Motor neuron (in vitro differentiated cells): ENCODE measurements at places on chromosomes 5 and 9.

DNA sequence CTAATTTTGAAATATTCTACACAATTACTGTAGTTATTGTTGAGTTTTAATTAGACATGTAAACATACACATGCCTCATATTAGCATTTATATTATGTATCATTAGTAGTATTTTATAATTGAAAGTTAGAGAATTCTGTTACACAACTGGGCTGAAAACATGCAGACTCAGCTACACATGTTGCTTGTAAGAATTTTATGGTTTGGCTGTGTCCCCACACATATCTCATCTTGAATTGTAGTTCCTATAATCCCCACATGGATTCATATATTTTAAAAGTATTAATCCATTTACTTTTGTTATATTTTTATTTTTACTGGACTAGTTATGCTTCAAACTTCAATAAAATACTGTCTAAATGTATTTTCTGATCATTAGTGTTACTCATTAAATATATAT is 2075.3 kb upstream of the C9orf72 start:
- ATAC-seq = no peak

GRCh38 chr9:126028746-126029145 is 281.6 kb downstream of the PBX3 start:
- no peak for ATAC-seq

DNA sequence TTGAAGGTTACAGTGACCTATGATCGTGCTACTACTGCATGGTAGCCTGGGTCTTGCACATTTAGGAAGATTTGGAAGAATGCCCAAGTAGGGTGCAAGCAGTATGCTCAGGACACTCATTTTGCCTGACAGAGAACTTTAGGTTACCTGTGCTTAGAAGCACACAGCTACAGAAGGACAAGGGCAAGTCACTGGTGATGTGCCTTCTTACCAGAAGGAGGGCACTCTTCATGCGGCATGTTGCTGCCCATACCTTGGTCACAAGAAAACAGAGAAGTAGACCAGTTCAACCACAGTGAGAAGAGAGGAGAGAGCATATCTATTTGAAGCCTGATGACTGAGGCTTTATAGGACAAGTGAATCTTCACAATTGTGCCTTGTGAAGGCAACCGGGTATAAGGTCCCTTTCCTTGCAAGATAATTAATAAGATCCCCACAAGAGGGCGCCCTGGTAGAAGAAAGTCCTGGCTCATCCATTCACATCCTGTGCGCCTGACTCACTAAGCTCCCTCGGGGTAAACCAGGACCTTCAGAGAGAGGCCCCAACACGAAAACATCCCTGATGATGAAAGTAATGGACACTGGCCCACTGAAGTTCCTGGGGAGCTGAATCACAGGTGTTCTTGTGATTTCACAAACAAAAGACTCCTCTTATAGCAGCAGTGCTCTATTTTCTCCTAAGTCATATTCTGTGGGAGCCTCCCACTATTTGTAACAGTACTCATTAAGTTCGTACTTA is 38.1 kb upstream of the STARD4 start:
- peak; percentile 90 for ATAC-seq

DNA sequence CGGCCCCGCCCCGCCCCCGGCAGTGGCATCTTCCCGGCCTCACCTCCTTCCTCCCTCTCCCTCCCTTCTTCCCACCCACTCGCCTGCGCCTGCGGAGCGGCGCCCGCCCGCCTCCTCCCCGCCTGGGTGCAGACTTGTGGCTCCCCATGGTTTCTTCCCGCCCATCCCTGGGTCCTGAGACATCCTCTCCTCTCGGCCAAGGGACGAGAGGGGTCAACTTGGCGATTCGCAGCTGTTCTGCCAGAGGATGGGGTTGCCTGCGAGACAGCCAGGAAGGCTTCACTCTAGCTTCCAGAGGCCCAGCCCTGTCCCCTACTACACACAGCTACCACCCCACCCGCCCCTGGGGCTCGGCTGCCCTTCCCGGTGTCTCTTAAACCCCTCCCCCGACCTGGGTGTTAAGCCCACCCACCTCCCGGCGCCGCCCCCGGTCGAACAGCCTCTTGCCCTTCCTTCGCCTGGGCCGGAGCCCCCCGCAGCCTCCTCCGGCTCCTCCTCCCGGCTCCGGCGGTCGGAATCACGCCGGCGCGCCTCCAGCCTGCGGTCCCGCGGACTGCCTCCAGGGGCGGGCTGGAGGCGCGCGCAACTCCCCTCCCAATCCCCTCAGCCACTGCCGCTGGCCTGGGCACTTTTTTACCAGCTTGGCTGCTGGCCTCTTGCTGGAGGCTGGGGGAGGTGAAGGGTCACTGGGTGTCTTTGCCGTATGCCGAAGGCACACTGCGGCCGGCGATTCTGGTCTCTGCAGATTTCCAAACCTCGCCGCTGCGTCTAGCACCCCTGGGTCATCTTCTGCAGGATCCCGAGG is 1.9 kb downstream of the JADE2 start:
- ATAC-seq = peak; percentile 64

DNA sequence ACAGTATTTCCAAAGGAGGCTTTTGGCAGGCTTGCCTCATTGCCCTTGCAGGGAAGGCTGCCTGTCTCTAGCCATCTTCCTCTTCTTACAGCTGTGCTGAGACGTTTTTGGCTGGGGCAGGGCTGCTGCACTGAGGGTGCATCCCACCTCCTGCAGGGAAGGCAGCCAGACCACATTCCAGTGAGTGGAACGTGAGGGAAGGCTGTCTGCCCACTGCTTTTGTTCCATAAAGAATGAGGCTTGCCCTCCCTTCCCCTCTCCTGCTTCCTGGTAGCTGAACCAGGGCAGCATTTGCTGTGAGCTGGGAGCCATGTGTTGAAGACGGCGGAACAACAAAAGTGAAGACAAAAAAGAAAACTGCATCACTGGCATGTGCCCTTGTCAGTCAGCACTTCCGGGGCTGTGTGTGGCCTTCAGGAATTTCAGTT is 16.8 kb downstream of the MGAT1 start:
- ATAC-seq = peak; percentile 5

DNA sequence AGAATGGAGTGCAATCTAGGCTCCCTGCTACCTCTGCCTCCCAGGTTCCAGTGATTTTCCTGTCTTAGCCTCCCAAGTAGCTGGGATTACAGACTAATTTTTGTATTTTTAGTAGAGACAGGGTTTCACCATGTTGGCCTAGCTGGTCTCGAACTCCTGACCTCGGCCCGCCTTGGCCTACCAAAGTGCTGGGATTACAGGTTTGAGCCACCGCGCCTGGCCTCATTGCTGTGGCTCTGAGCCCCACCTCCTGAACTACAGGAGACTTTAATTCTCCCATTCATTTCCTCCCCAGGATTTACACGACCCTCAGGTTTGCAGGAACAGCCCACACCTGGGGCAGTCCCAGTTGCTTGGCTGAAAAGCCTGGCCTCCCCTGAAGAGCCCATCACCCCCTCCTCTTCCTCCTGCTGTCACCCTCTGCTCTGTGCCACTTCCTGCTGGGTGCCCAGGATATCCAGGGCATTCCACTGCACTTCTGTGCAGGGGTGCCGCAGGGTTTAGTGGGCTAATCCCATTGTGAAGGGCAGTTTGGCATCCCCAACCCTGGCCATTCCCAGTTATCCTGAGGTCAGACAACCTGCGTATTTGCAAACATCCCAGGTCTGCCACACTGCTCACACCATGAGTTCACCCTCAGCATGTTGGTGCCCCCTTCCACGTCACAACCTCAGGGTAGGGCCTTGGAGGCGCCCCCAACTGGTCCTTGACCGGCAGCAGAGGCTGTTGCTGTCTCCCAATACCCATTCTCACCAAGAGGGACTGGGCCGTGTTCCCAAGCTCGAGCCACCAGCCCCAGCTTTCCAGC is 265.0 kb upstream of the IRX4 start:
- ATAC-seq = no peak

- no peak for ATAC-seq
Measured at GRCh38 chr5:131564229-131564652, 70.8 kb downstream of the RAPGEF6 start.

DNA sequence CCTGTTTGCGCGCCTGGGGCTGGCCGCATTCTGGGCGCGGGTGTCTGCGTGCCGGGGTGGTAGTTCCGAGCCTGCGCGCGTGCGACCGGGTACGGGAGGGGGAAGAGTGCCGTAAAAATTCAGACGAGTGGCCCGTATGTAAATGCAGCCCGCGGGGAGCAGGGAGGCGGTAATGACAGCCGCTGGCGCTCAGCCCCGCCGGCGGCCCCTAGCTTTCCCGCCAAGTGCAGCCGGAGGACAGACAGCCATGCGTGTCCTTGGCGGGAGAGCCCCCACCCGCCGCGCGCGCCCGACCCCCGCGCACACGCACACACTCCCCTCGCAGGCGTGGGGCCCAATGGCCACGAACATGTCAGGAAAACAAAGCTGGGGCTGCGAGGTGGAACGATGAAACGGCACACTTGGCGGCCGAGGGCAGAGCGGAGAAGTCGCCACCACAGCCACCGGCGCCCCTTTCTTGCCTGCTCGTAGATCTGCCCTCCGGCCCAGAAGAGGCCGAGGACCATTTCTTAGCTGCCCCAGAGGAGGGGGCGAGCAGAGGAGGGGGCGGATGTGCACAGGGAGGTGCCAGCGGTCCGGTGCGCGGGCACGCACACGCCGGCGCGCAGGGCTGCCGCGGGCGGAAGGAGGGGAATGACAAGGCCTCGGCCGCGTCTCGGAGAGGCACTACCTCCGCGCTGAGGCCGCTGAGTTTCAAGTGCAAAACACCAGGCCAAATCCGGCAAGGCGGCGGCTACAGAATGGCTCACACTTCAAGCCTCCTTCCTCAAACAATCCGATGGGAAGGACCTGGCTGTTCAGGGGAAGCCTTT is 208.4 kb downstream of the MEF2C start:
- peak; percentile 66 for ATAC-seq

DNA sequence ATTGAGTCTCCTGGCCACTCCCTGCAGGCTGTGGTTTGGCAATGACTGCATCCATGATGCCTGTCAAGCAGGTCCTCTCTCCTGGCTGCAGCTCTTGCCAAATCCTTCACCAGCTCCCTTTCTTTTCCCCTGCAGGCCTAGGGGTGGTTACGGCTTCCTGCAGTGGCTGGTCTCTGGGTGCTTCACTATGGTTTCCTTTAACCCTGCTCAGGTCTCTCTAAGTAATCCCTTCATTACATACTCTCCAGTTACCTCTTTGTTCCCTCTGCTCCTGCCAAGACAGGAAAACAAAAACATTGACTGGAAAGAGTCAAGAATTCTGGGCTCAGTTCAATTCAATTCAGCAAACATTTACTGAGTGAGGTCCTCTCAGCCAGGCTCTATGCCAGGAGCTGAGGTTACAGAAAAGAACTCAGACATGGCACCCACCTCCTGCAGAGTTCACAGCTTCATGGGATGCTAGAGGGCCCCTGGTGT is 19.8 kb upstream of the PTPN3 start:
- ATAC-seq = peak; percentile 44

DNA sequence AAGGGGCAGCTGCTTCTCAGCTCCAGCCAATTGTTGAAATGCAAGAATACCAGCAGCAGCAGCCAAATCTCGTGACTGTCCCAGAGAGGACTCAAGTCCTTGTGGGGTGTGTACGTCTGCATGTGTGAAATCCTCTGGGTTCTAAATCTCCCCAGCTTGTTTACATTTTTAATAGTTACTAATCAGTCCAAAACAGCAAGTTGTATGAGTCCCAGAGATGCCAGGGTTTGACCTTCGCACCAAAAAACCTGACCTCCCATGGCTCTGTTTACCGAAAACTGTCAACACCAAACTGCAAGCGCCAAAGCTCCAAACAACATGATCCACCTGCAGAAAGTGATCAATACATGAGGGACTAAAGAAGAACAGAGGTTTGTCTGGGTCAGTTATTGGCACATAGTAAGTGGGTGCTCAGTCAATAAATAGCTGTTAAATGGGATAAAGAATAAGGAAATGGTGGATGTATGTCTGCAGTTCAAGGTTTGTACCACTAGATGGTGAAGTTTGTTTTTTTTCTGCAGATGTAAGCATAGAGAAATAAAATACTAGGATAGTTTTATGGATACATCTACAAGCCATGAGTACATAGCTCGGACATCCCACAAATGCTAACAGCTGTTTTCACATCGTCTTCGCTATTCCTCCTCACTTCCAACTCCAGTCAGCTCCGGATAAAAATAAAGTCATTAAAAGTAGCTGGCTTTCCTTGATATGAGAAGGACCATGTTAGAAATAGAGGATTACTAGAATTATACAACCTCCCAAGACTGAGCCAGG is 85.3 kb upstream of the ADRB2 start:
- no peak for ATAC-seq

GRCh38 chr9:122904466-122904822 is 715 bp downstream of the RC3H2 start:
- ATAC-seq = peak; percentile 20
